ENCODE measurements at places on chromosomes 5 and 9. TPM values are rescaled to one million over a fixed set of nuclear protein-coding genes. Genes with fewer than 3 reads are reported as not detected.

The WNT8A gene
- total RNA-seq = not detected

The ENHO gene
- 1.2 TPM for total RNA-seq

The IL13 gene
- total RNA-seq = not detected

The MFAP3 gene
- total RNA-seq = 21.4 TPM

The LTC4S gene
- 0.58 TPM for total RNA-seq

The LCN15 gene
- not detected for total RNA-seq

The TAS2R1 gene
- not detected for total RNA-seq

The CNTFR gene
- 3.7 TPM for total RNA-seq

The PTGR1 gene
- total RNA-seq = 20.9 TPM

The C5orf58 gene
- not detected for total RNA-seq

The QRFP gene
- not detected for total RNA-seq

The ECM2 gene
- total RNA-seq = 0.22 TPM

The ENDOG gene
- total RNA-seq = 46.7 TPM

The COX7C gene
- total RNA-seq = 685 TPM

The CER1 gene
- total RNA-seq = 28.8 TPM

The MYOT gene
- not detected for total RNA-seq

The CEL gene
- total RNA-seq = 2.8 TPM

The ITK gene
- total RNA-seq = not detected

The TOR4A gene
- total RNA-seq = 0.82 TPM

The ABLIM3 gene
- not detected for total RNA-seq

The FBP2 gene
- total RNA-seq = 0.21 TPM

The CKMT2 gene
- total RNA-seq = not detected

The PCDH1 gene
- total RNA-seq = 0.45 TPM

The FAM13B gene
- 22.7 TPM for total RNA-seq

The STOM gene
- 63.4 TPM for total RNA-seq

The C8G gene
- total RNA-seq = 0.75 TPM

The NREP gene
- 31.0 TPM for total RNA-seq

The MORN5 gene
- not detected for total RNA-seq

The TTF1 gene
- 27.2 TPM for total RNA-seq

The DNAI1 gene
- not detected for total RNA-seq

The ADCY2 gene
- total RNA-seq = 0.28 TPM

The MYORG gene
- total RNA-seq = 7.8 TPM

The CBY3 gene
- not detected for total RNA-seq
